ENCODE measurements at places on chromosomes 7 and 10.
A peak's percentile ranks its signal among the peaks of the same experiment; 100 is the strongest.

DNA sequence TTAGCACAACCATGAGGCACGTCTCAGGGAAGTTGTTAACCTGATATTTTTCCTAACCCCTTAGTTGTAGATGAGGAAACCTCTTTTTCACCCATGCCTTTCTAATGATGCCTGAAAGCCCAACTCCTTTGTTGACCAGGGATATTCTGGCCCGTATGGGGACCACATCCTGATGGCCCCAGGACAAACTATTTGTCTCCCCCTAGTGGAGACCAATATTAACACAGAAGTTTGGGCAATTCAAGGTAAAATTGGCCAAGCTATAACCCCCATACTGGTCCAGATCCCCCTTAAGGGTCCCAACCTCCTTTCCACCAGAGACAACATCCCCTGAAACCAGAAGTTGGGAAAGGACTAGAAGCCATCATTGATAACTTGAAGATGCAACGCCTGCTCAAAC is 893.3 kb downstream of the SORCS1 start:
- DNase-seq, result no peak

DNA sequence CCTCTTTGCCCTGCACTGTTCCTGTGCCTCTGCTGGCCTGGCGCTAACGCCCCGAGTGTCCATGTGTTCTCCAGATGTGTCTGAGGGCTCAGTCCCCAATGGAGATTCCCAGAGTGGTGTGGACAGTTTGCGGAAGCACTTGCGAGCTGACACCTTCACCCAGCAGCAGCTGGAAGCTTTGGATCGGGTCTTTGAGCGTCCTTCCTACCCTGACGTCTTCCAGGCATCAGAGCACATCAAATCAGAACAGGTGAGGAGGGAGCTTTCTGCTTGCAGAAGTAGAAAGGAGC is 60.9 kb downstream of the PAX2 start:
- DNase-seq, result no peak

- no peak for DNase-seq
Measured at GRCh38 chr7:153190452-153190851, 430.9 kb downstream of the ACTR3B start.

DNA sequence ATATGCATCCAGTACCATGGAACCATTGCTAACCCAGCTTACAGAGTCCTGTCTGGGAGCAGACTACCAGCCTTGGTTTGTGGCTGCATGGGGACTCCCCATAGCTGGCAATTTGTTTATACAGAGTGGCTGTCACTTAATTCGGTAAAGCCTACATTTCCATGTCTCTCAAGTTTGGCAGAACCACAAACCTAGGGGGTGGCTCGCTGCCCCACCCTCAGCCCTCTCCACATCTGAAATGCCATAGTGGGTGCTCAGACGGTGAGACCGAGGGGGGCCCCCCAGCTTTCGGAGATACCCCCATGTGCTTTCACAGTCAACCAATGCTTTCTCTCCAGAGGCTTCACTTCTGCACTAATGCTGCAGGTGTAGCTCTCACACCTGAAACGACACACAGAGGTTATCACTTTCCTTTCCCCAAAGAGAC is 75.5 kb upstream of the KAT6B start:
- DNase-seq, result no peak

DNA sequence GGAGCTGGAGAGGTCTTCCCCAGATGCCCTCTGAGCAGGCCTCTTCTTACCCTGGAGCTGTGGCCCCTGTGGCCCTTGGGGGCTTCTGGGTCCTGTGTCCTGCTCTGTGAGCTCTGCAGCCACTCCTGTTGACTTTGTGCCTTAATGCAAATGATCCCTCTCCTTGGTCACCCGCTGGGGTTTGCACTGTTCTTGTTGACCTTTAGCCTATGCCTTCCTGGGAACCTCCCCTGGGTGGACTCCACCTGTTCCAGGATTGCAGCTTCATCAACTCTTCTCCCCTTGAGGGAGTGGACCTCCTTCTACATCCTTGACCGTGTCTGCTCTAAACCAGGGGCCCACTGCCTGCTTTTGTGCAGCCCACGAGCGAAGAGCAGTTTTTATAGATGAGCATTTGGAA is 58.6 kb upstream of the CTBP2 start:
- no peak for DNase-seq

DNA sequence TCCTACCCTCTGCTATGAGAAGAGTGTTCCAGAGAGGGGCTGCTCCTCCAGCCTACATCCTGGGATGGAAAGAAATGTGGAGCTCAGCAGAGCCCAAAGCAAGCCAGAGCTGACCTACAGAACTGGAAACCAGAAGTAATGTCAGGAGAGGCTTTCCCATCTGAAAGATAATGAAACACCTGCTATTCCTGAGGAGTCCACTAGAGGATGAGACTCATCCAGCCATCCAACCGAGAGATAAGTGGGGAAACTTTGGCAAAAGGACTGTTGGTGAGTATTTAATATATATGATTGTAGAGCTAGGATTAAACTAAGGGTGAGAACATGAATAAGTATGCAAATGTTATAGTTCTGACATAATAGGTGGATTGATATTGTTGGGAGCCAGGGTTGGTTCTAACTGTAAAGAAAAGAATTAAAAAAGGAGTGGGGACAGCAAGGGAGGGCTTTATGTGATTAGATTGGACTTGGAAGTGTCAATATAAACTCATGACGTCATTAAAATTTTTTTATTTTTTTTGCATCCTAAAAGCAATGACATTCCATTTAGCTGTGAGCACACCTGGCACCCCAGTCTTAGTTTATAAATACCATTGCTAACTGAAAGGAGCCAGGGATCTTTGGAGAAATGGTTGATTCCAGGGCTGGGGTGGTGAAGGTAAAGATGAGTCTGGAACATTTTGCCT is 312.8 kb upstream of the NFE2L3 start:
- no peak for DNase-seq

- DNase-seq, result no peak
Measured at GRCh38 chr7:20350518-20350951, 19.8 kb downstream of the ITGB8 start.

DNA sequence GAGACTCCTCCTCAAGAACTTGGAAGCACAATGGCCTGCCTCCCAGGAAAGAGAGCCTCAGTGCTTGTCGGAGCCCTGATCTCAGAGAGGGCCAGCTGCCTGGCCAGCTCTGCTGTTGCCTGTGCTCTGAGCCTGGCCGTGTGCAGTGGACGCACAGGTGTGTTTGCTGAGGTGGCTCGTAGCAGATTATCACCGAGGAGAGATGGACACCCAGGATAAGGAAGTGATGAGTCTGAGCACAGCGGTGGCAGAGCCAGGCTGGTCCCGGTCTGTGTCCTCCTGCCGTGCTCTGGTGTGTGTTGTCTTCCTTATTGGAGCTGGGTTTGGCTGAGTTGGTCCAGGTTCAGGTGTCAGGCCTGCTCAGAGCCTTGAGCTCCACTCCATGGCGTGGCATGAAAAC is 208.5 kb downstream of the EBF3 start:
- no peak for DNase-seq

- no peak for DNase-seq
Measured at GRCh38 chr7:123993996-123994395, 38.9 kb downstream of the TMEM229A start.

- DNase-seq, result no peak
Measured at GRCh38 chr10:23413629-23414089, 25.2 kb upstream of the OTUD1 start.

DNA sequence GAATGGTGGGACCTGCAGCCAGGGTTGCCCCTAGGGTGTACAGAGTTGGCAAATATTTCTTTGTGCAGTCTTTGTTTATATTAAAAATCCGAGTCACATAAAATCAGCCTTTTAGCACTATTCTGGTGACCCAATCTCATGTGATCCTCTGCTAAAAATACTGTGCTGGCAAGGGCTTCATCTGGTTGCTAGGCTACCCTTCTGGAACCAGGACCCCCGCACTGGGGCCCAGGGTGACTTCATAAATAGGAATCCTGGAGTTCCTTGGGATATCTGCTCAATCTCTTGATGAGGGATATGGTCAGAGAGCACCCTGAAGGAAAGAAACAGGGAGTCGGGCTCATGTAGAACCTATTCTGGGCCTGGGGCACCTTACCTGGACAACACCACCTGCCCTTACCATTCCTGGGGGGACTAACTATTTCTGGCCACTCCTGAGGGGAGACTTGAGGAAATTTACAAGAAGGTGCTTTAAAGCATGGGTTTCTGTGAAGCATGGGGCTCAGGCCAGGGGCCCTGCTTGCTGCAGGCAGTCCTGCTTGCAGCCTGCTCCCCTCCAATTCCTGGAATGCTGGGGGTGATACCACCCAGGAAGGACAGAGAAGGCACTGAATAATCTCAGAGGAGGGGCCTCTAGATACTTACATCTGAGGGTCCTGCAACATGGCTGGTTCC is 44.7 kb downstream of the SH2D4B start:
- no peak for DNase-seq

DNA sequence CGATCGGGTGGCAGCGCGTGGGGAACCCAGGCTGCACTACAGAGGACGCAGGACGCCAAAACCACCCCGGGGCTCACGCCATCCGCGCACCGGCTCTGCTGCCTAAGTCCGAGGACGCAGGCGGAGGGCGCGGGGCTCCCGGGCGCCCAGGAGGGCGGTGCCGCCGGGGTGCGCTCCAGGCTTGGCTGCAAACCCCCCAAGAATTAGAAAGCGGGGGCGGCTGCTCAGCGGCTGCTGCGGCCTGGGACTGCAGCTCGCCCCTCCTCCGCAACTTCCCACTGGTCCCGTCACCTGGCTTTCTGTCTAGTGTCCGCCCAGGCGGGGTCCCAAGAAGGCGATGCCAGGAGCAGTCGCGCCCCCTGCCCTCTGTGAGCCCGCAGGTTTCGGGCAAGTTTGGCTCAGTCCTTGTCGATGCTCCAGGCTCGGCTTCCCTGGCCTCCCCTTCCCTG is 1.7 kb upstream of the POU6F2 start:
- no peak for DNase-seq

- DNase-seq, result no peak
Measured at GRCh38 chr7:113339661-113340060, 221.3 kb upstream of the SMIM30 start.

GRCh38 chr10:130215151-130215930 is 79.2 kb downstream of the GLRX3 start:
- no peak for DNase-seq

- no peak for DNase-seq
Measured at GRCh38 chr10:30818010-30818660, 188.6 kb upstream of the LYZL2 start.

GRCh38 chr10:131451407-131452015 is 140.0 kb upstream of the TCERG1L start:
- no peak for DNase-seq

DNA sequence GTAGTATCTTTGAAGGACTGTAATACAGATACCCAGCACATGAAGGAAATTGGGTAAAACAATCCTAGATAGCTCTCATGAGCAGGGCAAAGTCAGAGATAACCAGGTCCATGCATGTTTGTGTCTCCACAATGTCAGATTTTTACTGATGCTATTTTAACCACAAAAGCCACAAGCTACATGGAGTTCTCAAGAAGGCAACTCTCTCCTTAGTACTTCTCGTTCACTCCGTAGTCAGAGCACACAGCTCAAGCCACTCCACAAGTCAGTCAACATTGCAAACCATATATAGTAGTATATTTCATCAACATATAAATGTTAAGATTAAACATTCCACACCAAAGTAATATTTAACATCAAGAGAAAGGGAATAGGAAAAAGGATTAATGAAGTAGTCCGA is 98.0 kb upstream of the PIK3CG start:
- no peak for DNase-seq

DNA sequence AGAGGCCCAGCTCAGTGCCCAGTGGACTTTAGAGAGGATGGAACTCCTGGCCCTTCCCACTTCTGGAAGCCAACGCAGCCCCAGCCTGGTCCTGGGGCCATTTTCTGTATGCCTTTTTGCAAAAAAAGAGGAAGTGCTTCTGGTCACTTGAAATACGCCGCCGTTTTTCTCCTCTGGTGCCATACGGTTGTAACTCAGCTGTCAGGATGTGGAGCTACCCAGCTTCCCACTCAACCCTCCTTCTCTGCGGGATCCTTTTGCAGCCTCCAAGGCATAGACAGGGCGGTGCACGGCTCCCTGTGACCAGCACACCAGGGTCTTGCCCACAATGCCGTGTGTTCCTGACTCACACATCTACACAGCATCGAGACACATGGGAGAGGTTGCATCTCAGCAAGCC is 369.6 kb downstream of the TCERG1L start:
- DNase-seq, result no peak

DNA sequence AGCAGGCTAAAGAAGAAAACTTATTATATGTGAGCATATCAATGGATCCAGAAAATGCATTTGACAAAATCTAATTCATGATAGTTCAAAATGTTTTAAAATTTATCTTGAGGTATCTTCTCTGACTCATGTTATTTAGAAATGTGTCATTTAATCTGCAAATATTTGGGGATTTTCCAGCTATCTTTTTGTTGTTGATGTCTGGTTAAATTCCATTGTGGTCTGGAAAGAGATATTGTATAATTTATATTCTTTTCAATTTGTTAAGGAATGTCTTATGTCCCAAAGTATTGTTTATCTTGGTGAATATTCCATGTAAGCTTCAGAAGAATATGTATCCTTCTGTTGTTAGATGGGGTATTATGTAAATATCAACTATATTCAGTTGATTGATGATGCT is 942.5 kb downstream of the KCNMA1 start:
- DNase-seq, result no peak

DNA sequence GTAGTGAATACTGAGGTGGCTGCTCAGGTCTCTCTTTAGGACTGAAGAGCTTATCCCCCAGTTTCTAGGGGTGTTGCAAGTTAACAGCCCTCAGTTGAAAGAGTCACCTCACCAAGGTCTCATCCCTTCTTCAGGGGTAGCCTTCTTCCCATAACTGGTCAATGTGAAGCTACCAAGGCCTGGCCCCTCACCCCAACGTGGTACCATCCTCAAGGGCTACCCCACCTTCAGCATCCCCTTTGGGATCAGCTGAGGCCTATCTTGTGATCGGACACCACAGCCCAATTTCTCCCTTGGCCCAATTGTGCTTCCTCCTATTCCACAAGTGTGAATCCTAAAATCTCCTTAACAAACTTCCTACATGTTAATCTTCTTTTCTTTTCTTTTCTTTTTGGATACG is 289.5 kb upstream of the MKLN1 start:
- no peak for DNase-seq

- DNase-seq, result no peak
Measured at GRCh38 chr7:95972523-95972922, 200.2 kb downstream of the DYNC1I1 start.

- no peak for DNase-seq
Measured at GRCh38 chr7:139422126-139422525, 61.3 kb downstream of the KLRG2 start.

GRCh38 chr10:110190170-110190569 is 17.2 kb upstream of the MXI1 start:
- no peak for DNase-seq

DNA sequence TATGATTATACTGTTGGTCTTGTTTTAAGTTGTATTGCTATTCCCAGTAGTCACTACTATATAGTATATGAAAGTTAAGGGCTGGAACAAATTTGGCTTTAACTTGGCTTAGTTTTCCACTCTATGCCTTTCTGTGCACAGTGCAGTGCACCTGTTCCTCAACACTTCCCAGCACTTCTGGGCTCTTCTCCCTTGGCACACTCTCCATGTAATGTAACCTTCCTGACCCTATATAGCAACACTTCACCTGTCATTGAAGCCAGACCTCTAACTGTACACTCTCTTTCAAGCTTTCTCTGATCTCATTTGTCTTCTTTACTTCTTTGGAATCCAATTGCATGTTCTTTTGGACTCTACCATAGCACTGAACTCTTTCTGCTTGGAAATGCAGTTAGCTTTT is 83.9 kb upstream of the SMIM30 start:
- DNase-seq, result no peak

- peak; percentile 57 for DNase-seq
Measured at GRCh38 chr7:90244909-90245851, at the start of gene CFAP69. Gene CFAP69 (plus strand): TSS chr7:90245174. CDS start chr7:90245425, 251 bp downstream.

GRCh38 chr7:20828947-20829346 is 42.3 kb upstream of the SP8 start:
- no peak for DNase-seq

GRCh38 chr10:5720182-5720581 is 35.5 kb downstream of the TASOR2 start:
- DNase-seq, result no peak

Data from activated CD8-positive, alpha-beta memory T cell treated with anti-CD3 and anti-CD28 coated beads for 48 hours (primary cell).